ENCODE measurements at places on chromosomes 16 and 17. TPM values are rescaled to one million over a fixed set of nuclear protein-coding genes. Genes with fewer than 3 reads are reported as not detected.

DNA sequence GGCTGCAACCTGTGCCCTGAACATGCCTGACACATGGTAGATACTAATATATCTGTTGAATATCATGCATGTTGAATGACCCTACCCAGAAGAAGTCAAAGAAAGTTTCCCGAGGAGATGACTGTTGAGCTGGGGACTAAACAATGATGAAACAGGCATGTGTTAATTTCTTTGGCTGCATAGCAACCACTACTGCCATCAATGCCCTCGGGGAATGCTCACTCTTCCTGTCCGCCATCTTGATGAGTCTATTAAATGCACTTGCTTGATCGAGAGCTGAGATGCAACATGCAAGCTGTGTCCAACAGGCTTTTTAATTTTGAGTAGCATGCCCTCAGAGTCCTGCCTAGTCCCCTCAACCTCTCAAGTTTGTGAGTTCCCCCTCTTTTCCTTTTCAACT lies 31.3 kb downstream of the GRIN2A start:
- DNase-seq: no peak

- DNase-seq: no peak
Observed at GRCh38 chr16:1080801-1081733, 8.5 kb downstream of the SSTR5 start.

The ABCA8 gene
- 16.8 TPM for polyA plus RNA-seq

The ZFP3 gene
- polyA plus RNA-seq: 9.9 TPM

DNA sequence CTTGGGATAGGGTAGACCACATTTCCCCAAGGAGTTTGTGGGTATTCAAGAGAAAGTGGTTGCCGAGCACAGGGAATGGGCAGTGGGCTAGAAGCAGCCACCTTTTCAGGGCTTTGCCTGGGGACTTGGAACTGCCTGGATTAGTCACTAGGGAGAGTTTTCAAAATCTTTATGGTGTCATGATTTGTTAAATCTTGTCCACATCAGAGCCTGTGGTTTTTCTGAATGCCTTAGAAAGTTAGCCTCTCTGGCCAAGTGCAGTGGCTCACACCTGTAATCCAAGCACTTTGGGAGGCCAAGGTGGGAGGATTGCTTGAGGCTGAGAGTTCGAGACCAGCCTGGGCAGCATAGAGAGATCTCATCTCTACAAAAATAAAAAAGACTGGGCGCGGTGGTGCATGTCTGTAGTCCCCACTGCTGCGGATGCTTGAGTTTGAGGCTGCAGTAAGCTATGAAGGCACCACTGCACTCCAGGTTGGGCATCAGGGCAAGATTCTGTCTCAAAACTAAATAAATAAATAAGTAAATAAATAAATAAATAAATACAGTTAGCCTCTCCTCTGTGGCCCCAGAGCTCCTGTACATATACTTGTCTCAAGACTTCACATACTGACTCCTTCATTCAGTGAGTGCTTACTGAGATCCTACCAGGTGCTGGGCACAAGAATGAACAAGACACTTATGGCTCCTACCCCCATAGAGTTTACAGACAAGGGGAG lies 76.3 kb upstream of the HNF1B start:
- DNase-seq: no peak

- no peak for DNase-seq
Observed at GRCh38 chr16:88430185-88430523, 22.9 kb upstream of the ZFPM1 start.

The TEKT5 gene
- polyA plus RNA-seq: 0.09 TPM

GRCh38 chr17:58995247-58995940 lies 111.3 kb downstream of the TRIM37 start:
- DNase-seq: no peak

DNA sequence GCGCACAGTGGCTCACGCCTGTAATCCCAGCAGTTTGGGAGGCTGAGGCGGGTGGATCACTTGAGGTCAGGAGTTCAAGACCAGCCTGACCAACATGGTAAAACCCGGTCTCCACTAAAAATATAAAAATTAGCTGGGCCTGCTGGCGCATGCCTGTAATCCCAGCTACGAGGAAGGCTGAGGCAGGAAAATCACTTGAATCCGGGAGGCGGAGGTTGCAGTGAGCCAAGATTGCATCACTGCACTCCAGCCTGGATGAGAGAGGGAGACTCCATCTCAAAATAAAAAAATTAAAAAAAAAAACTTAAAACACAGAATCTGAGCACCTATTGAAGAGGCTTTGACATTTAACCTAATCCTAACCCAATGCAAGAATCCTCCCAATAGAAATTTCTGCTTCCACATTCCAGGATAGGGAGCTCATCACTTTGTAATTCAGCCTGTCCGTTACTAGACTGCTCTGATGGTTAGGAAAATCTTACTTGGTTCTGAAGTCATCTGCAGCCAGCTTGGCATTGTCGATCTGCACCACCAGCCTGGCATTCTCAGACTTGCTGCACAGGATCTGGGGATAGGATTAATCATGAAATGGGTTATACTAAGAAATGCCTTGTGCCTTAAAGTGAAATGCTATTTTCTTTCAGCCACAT lies 2.1 kb downstream of the KRT33B start:
- DNase-seq: no peak

- DNase-seq: no peak
Observed at GRCh38 chr16:27566417-27566816, 16.5 kb downstream of the KATNIP start.

GRCh38 chr16:53840456-53840855 lies 136.5 kb downstream of the FTO start:
- peak; percentile 7 for DNase-seq

GRCh38 chr17:5587438-5588032 lies 3.2 kb upstream of the NLRP1 start:
- peak; percentile 24 for DNase-seq

GRCh38 chr17:17613708-17614114 lies 22.2 kb upstream of the PEMT start:
- no peak for DNase-seq

The CD68 gene
- 512 TPM for polyA plus RNA-seq

All from large intestine (tissue), 12 donors.